ENCODE measurements at places on chromosomes 1 and 21.
A peak's percentile ranks its signal among the peaks of the same experiment; 100 is the strongest.

GRCh38 chr1:65756616-65757015 lies 36.1 kb upstream of the PDE4B start:
- no peak for DNase-seq

- peak; percentile 85 for DNase-seq
Measured at GRCh38 chr1:155086128-155086741, 7.6 kb downstream of the EFNA3 start.

- no peak for DNase-seq
Measured at GRCh38 chr21:46385846-46386733, 62.1 kb downstream of the PCNT start.

DNA sequence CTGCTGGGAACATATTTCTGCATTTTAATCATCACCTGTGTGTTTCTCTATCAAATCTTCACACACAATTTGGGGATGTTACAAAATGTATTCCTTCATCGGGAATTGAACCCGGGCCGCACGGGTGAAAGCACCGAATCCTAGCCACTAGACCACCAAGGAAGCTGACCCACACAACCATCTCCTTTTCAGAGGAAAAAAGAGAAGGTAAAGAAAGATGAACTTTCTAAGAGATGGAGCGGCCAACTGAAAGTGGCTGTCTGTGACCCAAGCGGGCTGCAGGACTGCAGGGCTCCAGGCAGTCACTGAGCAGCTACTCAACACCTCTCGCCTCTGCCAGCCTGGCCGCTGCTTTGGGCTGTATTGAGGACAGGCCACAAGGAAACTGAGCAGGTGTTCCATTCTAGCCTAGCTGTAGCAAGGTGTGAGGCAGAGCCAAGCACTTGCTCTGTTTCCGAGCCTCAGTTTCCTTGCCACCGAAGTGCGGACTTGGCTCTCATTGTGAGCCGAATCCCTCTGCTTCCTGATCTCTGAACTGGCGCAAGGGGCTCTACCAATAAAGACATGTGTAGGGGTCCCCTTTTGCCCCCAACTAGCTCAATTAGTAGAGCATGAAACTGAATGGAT lies 156.9 kb upstream of the NBPF11 start:
- DNase-seq = no peak

DNA sequence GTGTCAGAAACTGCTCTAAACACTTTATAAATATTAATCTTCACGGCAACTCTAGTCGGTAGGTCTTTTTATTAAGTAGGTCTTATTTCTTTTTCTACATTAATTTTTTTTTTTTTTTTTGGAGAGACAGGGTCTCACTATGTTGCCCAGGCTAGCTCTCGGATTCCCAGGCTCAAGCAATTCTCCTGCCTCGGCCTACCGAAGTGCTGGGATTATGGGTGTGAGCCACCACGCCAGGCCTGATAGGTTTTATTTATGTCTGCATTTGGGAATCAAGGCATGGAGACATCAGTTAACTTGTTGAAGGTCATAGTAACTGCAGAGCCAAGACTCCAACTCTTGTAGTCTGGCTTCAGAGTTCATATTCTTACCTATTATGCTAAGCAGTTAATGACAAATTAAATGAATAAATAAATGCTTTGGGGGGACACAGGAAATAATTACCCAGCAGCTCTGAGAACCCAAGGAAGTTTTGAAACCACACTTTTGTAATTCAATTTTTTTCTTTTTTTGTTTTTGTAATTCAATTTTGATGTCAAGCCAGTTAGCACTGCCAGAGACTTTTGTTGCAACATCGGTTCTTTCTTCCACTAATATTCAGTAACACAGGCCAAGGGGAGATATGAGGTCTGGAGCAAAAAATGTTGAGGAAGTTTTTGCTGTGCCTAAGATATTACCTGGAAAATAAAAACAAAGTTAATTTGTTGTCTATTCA lies 9.4 kb upstream of the UAP1 start:
- no peak for DNase-seq

DNA sequence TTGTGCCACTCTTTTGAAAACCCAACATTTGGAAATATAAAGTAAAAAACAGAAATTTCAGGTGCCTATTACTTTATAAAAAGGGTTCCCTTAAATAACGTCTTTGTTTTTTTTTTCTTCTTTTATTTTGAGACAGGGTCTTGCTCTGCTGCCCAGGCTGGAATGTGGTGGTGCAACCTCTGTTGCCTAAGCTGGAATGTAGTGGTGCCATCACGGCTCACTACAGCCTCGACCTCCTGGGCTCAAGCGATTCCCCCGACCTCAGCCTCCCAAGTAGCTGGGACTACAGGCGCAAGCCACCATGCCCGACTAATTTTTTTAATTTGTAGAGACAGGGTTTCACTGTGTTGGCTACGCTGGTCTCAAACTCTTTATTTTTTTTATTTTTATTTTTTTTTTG lies 110.2 kb upstream of the HNRNPU start:
- no peak for DNase-seq

DNA sequence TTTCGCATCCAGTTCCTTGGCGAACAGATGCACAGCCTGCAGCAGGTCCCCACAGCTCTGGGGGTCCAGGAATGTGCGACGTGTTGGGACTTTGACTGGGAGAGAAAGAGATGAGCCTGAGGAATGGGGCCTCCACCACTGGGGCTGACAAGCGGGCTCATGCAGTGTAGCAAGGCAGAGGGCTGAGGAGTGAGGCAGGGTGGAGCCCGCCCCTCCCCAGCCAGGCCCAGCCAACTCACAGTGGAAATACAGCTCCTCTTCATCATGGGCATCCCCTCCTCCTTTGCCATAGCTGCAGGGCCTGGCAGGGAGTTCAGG lies 30.7 kb downstream of the CDCA8 start:
- DNase-seq = no peak

DNA sequence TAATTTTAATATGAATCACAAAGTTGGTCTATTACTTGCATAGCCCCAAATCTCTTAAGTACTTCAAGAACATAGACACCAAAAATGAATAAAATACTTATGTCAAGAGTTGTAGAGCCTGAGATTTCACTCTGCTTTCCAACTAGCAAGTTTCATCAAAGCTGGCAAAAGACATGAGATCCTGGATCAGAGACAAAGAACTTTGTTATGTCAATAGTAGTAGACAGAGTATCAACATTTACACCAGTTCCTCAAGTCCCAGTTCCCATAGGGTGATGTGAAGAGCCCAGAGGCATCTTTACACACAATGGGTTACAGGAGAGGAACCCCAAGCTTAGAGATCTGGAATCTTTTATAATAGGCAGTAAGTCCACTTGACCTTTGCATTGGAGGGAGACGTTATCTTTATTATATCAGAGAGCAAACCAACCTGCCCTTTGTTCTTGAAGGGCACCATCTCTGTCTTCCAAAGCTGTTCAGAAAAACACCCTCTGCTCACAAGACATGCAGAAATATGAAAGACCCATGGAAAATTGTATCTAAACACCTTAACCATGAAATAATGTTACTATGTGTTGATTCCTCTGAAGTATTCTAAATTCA lies 174.4 kb upstream of the GALNT2 start:
- DNase-seq = no peak

DNA sequence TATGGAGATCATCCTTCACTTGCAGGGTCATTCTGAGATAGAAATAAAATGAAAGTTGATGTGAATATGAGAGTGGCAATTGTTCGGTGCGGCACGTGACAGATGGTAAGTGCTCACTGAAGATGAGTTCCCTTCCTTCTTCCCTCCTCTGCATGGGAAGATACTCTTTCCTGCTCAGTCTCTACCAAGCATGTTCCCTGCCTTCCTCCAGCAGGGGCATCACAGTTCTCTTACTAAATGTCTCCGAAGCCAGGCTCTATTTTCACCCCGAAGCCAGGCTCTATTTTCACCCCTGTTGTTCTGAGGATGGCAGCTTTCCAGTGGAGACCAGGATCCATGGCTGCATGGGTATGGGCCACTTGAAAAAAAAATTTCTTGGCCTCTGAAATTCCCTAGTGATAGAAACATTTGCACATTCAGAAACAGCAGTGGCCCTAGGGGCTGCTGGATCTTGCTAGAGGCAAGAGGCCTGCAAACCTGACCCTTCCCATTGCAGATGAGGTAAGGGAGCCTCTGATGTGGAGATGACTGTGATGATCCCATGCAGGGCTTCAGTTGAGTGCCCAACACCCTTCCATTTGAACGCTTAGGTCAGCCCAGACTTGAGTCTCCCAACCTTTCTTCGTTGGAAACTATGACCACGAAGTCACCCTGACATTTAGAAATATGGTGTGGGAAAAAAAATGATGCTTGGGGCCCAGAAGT lies 123.7 kb upstream of the HMGB4 start:
- DNase-seq = no peak

DNA sequence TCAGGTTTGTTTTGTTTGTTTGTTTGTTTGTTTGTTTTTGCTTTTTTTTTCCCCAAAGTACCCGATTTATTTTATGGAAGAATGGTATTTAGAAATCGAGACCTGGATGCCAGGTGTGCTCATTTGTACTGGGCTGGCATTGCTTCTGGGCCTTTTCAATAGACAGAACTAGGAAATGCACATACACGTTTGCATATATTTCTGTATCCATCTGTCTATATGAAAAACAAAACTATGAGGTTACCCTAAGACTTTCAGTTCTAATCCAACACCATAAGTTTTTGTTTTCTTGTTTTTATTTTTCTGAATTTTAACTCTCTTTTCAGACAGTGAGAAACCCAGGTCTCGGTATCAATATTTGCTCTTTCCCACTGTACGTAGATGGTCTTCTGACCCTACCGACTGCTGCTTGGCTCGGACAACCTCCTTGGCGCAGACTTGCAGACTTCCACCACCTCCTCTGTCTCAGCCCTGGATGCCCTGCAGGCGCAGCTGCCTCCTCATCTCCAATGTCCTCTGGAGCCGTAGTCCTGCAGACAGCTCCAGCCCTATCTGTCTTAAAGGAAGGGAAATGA lies 171.7 kb downstream of the NEK7 start:
- DNase-seq = no peak

GRCh38 chr1:226609836-226610455 lies 61.4 kb downstream of the STUM start:
- DNase-seq = no peak

DNA sequence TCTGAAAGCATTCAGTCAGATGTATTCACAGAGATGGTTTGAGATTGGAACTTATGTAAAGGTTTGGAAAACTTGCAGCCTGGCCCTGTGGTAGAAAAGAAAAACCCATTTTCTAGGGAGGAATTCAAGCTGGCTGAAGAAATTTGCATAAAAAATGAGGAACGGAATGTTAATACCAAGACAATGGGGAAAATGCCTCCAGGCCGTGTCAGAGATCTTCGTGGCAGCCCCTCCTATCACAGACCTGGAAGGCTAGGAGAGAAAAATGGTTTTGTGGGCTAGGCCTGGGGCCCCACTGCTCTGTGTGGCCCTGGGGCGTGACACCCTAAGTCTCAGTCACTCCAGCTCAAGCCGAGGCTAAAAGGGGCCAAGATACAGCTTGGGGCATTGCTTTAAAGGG lies 26.7 kb downstream of the NME7 start:
- no peak for DNase-seq

DNA sequence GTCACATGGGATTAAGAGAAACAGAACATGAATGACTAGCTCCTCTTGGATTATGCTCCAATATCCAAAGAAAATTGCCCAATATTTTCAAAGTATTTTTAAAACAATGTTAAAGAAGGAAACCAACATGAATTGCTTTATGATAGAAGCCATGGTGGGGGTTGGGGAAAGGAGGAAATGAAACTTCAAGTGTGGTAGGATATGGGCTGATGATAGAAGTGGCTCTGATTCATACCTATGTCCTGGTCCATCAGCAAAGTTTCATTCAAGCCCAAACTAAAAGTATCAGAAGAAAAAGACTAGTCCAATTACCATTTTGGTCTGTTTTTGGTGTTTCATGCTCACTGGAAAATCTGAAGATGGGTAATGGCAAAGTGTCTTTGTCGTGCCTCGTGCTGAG lies 104.2 kb upstream of the PROX1 start:
- no peak for DNase-seq

Data from GM10248 (cell line).